Hematopoietic multipotent progenitor cell treated with erythropoietin and hydrocortisone succinate and interleukin-3 and kit ligand, for 17 days (in vitro differentiated cells): ENCODE measurements at places on chromosomes 3 and 15.
A peak's percentile ranks its signal among the peaks of the same experiment; 100 is the strongest.

DNA sequence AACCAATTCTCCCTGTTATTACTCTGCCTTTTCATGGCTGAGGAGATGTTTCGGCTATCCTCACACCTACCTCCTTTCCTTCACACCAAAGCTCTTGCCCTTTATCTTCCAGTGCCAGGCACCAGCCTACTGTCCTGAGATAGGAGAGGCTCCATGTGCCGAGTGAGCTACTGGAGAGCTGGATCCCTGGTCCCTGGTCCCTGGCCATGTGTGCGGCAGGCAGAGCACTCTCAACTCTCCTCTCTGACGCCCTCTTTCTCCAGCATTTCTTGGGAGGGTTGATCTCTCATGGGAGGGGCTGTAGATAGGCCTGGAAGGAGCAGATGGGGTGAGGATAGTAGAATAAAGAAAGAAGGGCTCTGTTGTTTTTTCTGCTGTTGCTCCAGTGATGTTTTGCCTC lies 277.1 kb upstream of the UMPS start:
- no peak for DNase-seq

DNA sequence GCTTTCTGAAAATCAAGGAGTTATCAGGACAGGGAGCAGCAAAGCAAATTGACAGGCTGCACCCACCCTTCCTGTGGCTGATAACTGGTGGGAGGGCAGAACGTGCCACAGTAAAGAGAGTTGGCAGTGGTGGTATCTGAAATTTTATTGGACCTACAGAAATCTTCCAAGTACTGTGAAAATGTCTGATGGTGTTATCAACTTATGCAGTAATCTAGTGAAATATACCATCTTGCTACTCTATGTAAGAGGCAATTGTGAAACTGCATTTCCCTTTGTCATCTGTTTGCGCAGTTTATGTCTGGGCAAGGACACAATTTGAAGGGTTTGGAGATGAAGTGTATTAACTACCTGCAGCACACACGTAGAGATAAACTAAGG lies 1.5 kb downstream of the PLCL2 start:
- DNase-seq = peak; percentile 71

- no peak for DNase-seq
Observed at GRCh38 chr3:14796403-14797077, 22.2 kb upstream of the FGD5 start.

DNA sequence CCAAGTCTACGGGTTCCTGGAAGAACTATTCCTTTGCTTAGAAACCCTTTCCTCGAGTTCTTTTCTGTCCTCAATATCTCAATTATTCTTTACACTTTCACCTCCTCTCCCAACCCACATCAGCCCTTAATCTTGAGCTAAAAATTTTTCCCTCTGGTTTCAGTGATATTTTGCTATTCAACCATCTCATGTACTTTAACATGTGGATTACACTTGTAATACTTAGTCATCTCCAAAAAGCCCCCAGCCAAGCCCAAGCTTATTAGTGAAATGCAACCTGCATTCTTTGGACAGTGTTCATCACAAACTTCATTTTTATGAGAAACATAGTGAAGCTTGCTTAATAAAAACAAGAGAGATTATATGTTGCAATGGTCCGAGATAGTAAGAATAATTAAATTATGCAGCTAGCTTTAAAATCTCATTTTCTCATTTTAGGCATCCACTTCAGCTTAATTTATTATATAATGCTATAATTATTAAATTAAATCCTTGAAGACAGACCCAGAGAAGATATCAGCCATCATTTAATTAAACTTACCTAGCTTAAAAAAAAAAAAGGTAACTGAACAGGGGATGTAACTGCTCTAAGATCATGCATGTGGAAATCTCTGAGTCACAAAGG lies 534.5 kb upstream of the TBL1XR1 start:
- no peak for DNase-seq
